ENCODE measurements at places on chromosomes 1 and 21.

GRCh38 chr21:45579383-45580180 lies 37.3 kb upstream of the SLC19A1 start:
- DNase-seq = no peak

GRCh38 chr1:40107290-40107959 lies 10.4 kb upstream of the PPT1 start:
- DNase-seq = no peak

DNA sequence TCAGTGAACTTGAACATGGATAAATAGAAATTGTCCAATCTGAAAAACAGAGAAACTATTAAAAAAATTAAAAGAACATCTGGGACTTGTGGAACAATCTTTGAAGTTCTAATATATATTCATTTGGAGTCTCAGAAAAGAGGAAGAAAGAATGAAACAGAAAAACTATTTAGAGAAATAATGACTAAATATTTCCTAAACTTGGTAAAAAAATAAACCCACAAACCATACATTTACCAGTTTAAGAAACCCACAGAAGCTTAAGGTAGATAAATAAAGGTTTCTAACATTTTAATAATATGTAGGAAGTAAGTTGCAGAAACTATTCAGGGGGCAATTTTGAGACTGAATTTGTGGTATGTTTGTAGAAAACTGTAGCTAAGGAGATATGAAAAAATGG lies 437.8 kb downstream of the PTBP2 start:
- DNase-seq = no peak

DNA sequence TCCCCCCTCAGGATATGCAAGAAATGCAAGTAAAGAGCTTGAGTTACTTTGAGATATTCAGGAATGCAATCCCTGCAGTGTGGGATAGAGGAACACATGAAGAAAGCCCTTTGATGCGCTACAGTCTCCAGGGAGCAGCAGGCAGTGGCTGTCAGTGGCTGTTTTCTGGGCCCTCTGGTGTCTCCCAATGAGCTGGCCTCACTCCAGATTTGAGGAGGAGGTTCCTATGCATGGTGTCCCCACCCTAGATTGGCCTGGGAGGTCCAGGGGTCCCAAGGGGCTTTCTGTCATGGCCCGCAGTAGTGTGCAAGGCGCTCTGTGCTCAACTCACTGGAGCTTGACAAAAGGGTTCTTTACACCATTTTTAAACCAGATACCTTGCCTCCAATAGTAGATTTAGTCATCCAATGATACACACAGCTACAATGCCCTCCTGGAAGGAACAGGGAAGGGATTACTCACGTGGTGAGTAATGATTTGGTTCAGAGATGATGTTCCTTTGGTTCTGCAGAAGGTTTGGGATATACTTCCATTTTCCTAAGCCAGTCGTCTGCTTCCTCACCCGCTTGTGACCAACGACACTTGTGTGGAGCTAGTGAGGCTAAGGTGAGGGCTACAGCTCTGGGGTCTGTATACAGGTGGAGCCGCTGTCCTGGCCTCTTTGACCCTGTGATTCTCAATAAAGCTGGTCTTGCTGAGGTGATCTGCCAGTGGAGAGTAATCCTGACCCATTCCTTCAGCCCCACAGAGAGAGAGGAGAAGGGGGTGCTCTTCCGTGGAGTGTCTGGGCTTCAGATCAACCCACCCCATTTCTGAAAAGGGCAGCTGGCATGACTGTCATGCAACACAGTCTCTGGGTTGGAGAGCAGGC lies 6.6 kb downstream of the BATF3 start:
- DNase-seq = no peak

- no peak for DNase-seq
These were observed 61.3 kb downstream of the TESK2 start for GRCh38 chr1:45429561-45430159.

GRCh38 chr1:53299233-53299632 lies 28.6 kb downstream of the LRP8 start:
- no peak for DNase-seq

GRCh38 chr1:173314656-173315055 lies 107.5 kb upstream of the TNFSF4 start:
- DNase-seq = no peak

DNA sequence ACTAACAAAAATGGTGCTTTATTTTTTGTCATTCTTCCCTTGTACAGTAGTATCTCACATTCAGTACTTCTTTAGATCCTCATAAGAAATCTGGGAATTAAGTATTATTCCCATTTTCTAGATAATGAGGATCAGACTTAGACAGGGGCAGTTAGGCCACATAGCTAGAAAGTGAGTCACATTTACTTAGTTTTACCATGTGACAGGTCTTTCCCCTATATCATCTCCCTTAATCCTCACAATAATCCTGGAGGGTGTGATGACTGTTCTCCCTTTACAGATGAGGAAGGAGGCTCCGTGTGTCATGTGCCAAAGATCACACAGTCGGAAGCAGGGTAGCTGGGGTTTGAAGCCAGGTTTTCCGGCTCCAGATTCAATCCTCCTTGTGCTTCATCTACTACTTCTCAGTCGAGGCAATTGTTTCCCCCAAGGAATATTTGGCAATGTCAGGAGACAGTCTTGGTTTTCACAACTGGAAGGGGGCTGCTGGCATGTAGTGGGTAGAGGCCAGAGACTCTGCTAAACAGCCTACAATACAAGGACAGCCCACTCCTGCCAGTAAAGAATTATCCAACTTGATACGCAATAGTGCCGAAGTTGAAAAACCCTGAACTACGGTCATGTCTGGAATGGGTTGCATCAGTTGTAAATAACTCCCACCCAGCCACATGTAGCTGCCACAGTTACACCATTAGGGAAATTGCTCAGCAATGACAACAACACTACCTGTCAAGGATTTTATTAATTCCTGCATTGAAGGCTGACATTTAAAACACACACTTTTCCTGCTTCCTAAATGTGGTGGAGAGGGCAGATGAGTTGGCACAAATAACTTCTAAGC lies 54.5 kb downstream of the C8B start:
- DNase-seq = no peak

DNA sequence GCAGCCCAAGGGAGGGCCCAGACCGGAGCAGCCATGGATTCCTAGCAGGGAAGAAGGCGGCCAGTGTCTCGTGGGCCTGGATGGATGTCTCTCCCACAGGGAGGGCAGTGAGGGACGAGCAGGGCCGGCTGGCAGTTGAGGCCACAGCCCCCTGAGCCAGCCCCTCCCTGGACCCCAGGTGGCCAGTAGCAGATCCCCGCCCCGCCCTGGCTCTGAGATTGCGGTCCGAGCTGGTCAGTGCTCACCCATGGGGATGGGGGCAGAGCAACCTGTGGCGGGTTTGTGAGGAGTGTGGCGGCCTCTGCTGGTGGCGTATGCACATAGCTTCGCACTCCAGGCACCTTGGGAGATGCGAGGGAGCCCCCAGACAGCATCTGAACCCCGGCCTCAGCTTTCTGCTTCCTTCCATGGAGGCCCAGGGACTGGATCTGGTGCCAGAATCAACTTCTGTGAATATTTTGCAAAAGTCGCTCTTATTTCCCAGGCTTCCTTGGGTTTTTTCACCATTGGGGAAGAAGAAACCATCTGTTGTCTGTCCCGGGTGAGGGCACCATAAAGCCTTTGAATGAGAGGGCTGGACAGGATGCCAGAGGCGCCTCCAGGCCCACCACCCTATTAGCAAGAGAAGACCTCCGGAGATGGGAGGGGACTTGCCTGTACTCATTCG lies 8.4 kb upstream of the KCNN3 start:
- DNase-seq = peak; percentile 68

DNA sequence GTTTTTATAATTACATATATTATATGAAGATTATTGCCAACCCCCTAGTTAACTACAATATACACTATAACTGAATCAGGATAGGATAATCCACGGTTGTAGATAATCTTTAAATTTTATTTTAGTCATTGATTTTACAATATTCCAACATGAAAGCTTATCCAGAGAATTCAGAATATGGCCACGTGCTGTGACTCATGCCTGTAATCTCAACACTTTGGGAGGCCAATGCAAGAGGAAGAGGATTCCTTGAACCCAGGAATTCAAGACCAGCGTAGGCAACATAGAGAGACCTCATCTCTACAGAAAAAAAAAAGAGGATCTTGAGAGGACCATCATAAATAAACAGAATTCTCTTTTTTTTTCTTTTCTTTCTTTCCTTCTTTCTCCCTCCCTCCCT lies 119.6 kb upstream of the CACYBP start:
- DNase-seq = no peak

DNA sequence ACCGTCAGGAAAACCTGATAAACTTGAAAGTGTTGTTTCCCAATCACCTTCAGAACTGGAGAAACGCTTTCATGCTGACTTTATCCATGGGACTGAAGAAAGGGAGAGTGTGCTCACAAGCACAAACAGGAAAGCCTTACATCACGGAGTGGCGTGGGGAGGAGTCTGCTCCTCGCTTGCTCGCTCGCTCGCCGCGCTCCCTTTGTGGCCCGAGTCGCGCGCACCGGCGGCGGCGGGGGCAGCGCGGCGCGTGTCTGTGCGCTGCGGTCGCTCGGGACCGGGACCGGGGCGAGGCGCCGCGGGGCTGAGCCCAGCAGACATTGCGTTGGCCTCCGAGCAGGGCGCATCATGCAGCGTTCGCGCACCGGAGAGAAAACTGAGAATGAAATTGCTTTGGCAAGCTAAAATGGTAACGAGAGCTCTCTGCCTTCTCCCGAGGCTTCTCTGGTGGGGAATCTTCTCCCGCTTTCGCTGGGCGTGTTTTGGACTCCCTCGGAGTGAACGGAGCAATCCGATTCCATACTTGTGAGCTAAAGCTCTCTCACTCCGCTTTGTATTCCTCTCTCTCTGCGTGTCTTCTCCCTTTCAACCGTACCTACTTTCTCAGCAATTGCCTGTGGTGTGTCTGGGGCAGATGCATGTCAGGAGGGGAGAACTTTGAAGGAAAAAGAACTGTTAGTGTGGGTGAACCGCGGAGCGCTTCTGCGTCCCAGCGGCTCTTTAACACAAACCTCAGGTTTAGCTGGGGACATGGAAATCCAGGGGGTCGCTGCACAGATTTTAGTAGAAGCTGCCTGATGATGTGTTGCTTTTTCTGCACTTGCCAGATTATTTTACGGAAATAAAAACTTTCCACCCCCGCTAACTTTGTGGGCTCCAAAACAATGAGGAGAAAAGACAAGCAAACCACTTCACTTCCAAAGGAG lies at the start of gene RGL1:
RGL1 (plus strand) TSS at position 205 of the 926 bp plus-strand sequence; CDS start at position 383, 178 bp downstream.
- DNase-seq = peak; percentile 17

DNA sequence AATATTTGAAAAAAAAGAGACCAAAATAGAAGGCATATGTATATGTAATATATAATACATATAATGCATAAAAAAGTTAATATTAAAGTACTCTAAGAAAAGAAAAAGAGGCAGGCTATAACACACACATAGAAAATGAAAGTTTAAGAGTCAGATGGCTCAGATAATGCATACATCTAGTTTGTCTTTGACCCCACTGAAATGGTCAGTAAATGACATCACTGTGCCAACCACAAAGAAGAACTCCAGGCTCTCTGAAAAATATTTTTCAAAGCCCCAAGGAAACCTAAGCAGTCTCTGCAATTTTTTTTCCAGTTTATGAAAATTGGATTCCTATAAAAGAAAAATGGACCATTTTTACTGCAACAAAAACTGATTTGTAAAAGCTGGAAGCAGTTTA lies 55.4 kb upstream of the SCYL3 start:
- no peak for DNase-seq

GRCh38 chr1:7420470-7421100 lies 350.5 kb upstream of the VAMP3 start:
- no peak for DNase-seq

GRCh38 chr1:110083866-110084226 lies 13.4 kb upstream of the ALX3 start:
- DNase-seq = no peak

DNA sequence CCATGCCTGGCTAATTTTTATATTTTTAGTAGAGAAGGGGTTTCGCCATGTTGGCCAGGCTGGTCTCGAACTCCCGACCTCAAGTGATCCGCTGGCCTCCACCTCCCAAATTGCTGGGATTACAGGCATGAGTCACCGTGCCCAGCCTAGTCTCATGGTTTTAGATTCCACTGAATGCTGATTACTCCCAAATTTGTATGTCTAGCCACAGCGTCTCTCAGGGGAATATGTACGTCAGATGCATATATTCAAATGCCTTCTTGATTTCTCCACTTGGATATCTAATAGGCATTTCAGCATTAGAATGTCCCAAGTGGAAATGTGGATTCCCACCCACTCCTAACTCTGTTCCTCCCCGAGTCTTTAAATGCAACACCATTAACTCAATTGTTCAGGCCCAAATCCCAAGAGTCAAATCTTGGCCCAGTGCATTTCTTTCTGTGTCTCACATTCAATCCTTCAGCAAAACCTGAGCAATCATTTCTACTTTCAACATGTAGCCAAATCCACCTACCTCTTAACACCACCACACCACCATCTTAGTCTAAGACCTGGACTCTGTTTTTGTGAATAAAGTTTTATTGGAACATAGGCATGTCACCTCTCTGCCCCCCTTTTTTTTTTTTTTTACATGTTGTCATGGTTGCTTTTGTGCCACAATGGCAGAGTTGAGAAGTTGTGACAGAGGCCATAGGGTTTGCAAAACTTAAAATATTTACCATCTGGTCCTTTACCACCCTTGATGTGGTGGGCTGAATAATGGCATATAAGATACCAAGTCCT lies 9.8 kb upstream of the CAMTA1 start:
- no peak for DNase-seq

DNA sequence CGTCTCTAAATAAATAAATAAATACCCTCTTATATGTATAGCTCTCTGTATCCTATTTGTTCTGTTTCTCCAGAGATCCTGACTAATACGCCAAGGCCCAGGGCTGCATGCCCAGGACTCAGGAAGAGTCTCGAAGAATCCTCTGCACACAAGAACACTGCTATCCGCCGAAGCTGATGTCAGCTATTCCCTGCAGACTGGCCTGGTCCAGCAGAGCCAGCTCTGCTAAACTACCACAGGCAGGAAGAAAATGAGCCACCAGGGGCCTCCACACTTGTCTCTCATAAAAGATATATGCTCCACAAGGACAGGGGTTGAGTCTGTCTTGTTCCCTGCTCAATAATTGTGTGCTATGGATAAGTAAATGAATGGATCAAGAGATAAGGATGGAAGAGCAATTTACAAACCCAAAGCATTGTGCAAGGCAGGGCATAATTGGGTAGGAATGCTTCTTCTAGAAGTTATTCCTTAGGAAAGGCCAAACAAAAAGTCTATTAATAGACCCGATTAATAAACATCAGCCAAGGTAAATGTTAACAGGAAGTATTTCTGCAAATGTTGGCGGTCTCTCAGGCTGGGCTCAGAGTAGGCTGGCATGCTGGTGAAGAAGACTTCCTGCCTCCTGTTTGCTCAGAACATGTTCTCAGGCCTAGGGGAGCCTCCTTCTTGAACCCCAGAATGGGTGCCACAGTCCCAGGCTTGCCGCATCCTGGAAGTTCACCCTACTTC lies 26.3 kb upstream of the MAN1C1 start:
- DNase-seq = no peak

DNA sequence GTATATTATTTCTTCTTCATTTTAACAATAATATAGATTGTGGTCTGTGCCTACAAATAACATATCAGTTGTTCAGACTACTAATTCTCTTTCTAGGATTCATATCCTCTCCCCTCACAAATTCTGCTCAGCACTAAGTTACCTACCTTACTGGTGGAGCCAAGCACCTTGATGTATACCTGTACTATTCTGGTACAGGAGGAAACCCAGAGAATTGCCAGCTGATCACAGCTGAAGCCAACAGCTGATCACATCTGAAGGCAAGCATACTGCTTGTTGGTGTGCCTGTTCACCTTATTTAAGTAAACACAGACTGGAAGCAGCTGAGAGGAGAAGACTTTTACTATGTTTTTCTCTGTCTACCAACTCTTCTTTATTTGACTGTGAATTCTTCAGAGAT lies 101.8 kb downstream of the PBX1 start:
- no peak for DNase-seq
